Daoy (cell line): ENCODE measurements at places on chromosomes 3 and 15. TPM values are rescaled to one million over a fixed set of nuclear protein-coding genes. Genes with fewer than 3 reads are reported as not detected.

The FAM131A gene
- 23.7 and 28.0 TPM in 2 replicates for total RNA-seq

GRCh38 chr3:76917436-76917835 is 122.5 kb upstream of the ROBO2 start:
- DNase-seq = no peak

The ACKR4 gene
- total RNA-seq = not detected in 2 replicates

DNA sequence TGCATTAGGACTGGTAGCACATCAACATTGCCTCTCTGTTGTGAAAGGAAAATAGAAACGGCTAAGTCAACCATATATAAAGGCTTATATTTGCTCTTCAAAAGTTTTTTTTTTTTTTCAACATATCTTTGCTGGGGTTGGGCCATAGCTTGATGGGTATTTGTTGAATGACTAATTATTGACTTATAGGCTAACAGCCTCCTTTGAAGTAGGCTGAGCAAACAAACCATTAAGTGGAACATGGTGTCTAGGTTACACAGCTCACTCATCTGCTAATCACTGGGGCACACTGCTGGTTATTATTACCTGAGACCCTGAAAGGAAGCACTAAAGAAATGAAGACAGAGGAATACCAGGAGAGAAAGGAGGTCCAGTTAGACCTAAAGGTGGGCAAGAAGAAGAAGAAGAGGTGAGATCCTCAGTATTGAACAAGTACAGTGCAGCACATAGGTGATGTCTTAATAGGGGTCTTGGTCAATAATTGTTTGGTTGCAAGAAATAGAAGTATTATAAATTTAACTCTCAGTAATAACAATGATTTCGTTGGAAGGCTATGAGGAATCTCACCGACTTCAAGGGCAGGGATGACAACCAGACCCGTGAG is 139.4 kb downstream of the RPLP1 start:
- peak; percentile 65 for DNase-seq

DNA sequence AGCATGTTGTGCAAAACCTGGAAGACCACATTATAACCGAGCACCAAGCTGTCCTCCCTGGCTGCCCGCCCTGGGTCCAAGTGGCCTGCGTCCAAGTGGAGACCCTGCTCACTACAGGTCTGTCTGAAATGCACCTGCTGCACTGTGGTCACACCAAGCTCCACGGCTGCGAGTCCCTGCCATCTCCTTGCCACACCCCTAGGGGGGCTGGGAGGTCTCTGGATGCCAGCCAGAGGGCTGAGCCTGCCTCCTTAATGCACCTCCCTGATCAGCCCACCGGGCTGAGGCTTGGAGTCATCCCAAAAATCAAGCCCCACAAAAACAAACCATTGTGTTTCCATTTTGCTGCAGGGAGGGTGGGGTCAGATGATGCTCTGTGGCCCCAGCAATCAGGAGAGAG is 187.1 kb downstream of the MEGF11 start:
- no peak for DNase-seq

DNA sequence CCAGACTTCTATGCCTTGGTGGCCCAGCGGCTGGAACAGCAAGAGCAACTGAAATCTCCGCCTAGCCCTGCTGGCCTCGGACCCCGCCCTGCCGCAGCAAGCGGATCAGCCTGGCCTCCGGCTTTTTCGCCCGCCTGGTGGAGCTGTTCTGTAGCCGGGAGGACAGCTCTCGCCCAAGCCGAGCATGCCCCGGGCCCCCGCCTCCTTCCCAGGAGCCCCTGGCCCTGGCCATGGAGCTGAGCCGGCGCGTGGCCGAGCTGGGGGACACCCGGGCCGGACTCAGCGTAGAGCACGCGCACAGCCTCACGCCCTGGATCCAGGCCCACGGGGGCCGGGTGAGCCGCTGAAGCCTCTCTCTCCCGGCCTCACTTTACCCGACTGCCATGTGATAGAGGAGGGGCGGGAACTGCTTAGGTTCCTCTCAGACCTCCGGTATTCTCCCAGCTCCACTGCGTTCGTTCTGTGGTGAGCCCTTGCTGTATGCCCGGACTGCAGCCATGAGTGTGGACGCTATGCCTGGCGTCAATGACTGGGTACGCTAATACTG is 24.1 kb upstream of the MRPL3 start:
- peak; percentile 79 for DNase-seq

DNA sequence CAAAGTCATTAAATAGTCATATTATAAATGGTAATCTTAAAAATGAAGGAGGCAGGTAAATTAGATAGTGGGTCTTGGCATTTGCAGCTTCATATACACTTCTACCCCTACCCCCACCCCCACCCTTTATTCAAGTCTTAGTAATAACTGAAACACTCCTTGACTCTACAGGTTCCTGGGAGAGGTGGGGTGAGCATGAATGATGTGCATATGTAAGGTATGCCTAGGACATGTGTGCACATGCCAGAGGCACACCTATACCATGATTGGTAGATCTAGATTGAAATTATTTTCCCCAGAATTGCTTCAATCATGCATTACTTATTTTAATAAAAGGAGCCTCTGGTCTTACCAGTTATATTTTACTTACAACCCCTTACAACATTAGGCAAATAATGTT is 40.1 kb upstream of the PDCD6IP start:
- DNase-seq = no peak

- DNase-seq = peak; percentile 9
These were observed 440.3 kb upstream of the DPH6 start for GRCh38 chr15:35986191-35986721.

The RBPMS2 gene
- total RNA-seq = 0.06 TPM in 1 of 2 replicates, not detected in the other

DNA sequence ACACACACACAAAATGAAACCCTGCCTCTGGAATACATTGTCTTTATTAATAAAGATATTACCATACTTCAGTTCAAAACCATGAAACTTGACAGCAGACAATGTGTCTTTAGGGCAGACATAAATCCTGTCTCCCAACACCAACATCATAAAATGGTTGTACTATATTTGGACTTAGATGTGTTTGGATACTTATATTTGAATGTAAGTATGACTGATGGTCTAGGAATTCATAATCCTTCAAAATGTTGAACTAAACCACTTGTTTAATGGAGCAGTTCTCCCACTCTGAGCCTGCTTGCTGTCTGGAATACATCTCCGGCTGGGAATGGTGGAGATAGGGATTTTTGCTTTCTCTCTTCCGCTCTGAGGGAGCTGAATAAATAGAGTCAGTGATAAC is 10.6 kb downstream of the FBN1 start:
- DNase-seq = peak; percentile 25

DNA sequence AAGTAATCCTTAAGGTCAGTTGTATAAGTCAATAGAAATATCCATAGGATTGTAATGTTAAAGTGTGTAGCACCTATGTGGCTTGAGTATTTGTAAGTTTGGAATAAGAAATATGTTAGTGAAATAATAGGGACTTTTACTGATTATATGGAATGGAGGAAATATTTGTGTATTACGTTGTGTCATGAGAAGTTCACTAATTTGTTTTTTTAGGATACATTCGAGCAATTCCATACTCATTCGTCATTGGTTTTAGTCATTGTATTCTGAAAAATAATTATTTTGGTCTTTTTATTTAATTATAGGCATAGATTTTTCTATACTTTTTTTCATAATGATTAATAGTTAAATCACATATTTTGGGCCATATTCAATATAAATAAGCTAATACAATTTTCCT is 21.0 kb downstream of the MBNL1 start:
- DNase-seq = no peak

GRCh38 chr3:127360647-127361046 is 72.8 kb upstream of the PRR20G start:
- DNase-seq = no peak

DNA sequence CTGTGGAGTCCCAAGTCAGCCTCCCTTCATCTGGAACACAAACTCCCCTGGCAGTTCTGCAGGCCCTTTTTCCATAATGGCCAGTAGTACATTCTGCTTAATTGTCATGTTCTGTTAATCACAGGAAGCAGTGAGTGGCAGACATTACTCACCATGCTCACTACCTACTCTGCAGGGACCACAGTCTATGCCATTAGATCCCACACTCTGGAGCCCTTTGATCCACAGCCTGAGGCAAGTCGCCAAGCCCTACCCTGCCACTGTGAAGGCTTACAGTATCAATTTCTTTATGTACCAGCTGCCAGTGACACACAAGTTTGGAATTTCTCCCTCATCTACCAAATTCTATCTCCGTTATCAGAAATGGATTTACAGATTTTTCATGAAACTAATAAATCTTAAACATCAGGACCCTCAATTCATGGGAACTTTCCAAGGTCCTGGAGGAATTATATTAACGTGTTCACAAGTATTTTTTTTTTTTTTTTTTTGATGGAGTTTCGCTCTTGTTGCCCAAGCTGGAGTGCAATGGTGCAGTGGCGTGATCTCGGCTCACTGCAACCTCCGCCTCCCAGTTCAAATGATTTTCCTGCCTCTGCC is 20.6 kb upstream of the WWTR1 start:
- peak; percentile 93 for DNase-seq
